NCI-H187 (cell line): ENCODE measurements at places on chromosomes 7 and 10.

GRCh38 chr10:22831586-22831985 is 96.3 kb upstream of the ARMC3 start:
- no peak for DNase-seq

- DNase-seq, result no peak
Observed at GRCh38 chr10:122510736-122511135, 49.4 kb downstream of the HTRA1 start.

- no peak for DNase-seq
Observed at GRCh38 chr10:86362586-86363183, 3.9 kb downstream of the GRID1 start.

GRCh38 chr10:127738512-127739424 is 1.8 kb downstream of the FOXI2 start:
- DNase-seq, result no peak

DNA sequence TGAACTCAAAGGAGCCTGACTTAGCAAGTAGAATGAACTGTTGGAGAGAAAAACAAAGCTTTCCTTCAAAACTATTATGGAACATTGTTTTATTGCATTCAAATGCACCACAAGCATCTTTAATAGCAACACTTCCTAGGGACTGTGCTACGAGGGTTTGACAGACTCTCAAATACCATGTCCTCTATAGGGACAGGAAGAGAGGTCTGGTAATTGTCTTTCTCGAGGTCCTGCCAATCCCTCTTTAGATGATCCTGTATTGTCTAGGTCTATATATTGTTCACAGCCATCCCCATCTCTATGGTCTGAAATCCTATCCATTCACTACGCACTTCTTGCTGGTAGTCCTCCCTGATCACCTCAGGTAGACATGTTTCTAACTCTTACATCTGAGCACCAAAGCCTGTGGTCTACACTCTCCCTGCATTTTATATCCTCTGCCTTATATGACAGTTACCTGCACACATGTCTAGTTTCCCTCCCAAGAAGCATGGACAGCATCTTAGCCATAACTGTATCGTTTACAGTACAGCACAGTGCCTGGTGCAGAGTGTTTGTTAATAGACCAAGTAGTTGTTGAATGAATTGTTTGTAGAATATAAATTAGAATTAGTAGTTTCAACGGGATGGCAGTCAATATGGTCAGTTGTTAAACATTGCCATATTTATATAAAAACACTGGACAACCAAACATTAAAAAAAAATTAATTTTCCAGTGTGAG is 21.7 kb upstream of the LRRC17 start:
- no peak for DNase-seq

DNA sequence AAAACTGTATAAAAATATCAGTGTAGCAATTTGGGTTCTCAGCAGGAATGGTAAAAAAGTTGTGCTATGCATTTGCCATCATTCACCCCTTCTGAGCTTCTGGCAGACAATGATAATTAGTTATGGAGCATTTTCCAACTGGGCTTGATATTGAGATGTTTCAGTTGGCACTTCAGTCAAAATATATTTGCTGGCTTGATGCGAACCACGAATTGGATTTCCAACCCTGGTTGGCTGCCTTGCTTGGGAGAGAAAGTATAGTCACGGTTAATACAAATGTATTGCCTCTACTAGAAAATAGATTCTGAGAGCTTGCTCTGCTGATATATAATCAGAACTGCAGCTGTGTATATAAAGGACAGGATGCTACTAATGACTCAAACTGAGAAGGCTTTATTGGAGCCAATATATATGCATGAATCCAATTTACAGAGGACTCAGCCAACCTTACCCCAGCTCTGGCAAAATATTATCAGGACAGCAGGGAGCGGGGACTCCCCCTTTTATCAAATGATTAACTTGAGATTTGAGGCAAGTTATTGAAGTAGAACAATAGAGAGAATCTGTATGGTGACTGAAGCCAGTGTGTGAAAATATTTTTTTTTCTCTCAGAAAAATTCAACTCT is 219.8 kb upstream of the SMIM30 start:
- no peak for DNase-seq

GRCh38 chr7:7909376-7909775 is 59.2 kb upstream of the GLCCI1 start:
- no peak for DNase-seq
